ENCODE measurements at places on chromosomes 5 and 9. TPM values are rescaled to one million over a fixed set of nuclear protein-coding genes. Genes with fewer than 3 reads are reported as not detected.

Gene DCAF12
- polyA plus RNA-seq: 20.8 TPM

Gene GIN1
- polyA plus RNA-seq: 1.6 TPM

Gene NEURL1B
- 2.8 TPM for polyA plus RNA-seq

Gene PRLR
- polyA plus RNA-seq: 0.34 TPM

DNA sequence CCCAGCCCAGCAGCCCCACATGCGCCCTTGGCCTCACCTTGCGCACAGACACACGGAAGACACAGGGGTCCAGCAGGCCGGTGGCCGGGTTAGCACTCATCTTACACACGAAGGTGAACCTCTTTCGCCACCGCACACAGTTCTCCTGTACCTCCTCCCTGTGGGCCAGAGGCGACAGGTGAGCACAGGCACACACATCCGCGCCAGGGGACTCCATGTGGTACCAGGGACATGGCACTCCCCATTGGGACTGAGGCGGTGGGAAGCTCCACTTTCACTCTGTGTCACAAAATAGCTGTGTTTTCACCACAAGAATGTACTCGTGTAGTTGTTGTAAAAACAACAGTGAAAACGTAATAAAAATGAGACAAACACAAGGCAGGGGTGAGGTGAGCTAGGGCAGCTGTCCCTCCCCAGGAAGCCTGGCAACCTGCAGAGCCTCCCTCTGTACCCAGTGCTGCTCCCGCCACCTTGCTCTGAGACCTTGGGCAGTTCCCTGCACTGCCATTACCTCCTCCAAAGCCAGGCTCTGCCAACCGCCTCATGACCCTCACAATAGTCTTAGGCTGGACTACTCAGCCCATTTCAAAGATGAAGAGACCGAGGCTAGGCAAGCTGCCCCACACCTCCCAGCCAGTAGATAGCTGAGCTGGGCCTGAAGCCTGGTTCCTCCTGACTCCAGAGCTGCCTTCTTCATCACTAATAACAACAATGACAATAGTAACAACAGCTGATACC, 16.3 kb upstream of the DPM2 start:
- DNase-seq: no peak
- H3K27me3 ChIP-seq: no peaks in the 10 kb centered on the region
- no peak overlapping the region for H3K4me3 ChIP-seq
- H3K36me3 ChIP-seq: peaks cover 3% of the 10 kb centered on the region
- H3K4me1 ChIP-seq: no peaks in the 10 kb centered on the region

DNA sequence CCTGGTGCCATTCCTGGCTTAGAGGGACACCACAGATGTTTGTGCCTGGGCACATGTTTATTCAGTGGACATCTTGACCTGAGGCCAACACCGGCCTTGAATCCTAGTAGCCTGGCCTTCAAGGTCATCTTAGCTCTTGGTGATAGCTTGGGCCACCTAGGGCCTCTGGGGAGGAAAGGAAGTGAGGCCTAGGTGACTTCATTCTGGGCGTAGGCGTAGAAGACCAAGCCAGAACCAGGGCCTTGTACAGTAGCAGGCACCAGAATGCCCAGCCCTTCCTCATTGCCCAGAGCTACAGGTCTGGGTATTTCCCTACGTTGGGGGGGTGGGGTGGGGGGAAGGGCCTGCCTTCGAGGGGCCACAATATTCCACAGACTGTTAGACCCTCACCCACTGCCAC, 33.8 kb downstream of the WNK2 start:
- no peak for DNase-seq
- H3K4me1 ChIP-seq: peaks cover 23% of the 10 kb centered on the region
- no peak overlapping the region for H3K4me3 ChIP-seq
- H3K27ac ChIP-seq: no peak overlapping the region
- no peaks in the 10 kb centered on the region for H3K27me3 ChIP-seq

DNA sequence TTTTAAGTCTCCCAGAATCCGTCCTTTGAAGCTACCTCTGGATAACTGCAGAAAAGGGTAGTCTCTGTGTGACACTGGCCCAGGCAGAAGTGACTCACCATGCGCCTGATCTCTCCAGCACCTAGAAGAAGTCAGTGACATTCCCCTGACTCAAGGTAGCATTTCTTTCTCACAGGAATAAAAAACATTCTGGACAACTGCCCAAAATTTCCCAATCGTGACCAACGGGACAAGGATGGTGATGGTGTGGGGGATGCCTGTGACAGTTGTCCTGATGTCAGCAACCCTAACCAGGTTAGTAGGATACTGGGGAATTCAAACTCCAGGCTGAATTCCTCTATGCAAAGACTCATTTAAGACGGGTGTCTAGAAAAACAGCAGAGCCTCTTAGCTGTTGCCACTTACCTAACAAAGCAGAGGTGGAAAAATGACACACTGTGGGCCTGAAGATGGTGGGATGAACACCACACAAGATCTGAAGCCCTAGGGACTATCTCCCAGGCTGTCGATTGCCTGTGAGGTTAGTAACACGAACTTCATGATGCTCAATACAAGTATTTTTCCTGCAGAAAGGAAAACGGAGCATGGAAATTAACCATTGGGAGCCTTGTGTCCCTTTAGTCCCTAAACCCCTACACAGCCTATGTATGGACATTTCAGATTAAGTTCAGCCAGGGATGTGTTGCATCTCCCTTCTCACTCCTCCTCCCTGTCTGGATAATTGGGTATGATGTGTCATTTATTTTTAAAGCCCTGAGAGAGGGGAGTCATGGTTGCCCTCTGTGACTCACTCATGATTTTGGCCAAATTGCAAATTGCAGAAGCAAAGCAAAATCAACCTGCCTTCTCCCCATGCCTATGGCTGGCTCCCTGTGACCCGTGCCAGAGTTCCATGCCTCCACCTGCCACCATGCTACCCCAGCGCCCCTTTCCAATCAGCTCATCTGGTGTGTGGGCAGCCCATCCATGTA, 37.2 kb downstream of the THBS4 start:
- no peaks in the 10 kb centered on the region for H3K27me3 ChIP-seq
- no peak overlapping the region for H3K27ac ChIP-seq
- no peak for DNase-seq

DNA sequence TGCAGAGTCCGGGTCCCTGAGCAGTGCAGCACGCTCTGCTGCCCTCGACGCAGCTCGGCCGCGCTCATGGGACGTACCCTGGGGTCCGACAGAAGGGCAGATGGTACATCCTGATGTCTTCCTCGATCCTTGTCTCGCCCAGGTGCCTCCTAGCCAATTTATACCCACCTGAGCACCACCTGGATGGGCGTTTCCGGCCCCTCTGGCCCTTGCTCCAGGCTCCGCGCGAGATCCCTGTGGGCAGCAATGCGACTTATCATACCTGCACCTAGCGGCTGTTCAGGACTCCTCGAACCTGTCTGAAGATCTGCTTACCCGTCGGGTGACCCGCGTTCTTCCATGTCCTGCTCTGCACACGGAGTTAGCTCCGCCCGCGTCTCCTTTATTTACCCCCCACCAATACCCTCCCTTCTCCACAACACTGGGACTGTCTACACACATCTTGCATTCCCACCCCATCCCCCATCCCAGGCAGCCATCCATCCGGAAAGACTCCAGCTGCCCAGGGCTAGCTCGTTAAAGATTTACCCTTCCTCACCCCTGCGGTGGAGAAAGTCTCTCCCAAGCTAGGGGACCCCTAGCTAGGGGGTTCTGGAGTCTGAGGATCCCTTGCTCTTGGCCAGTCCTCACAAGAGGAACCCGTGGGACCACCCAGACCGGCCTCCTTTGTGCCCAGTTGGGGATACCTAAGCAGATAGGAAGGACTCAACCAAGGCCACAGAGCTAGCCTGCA, at the start of gene KIF12:
TSS of gene KIF12 (minus strand) at position 357 of the 733 bp plus-strand sequence. CDS start at position 341, 16 bp downstream.
- H3K4me3 ChIP-seq: peak within 1 kb of the TSS; percentile 46
- no peak within 1 kb of the TSS for H3K27ac ChIP-seq
- DNase-seq: no peak
- H3K4me1 ChIP-seq: peaks cover 9% of the 10 kb centered on the region

- no peaks in the 10 kb centered on the region for H3K4me1 ChIP-seq
- no peaks in the 10 kb centered on the region for H3K27me3 ChIP-seq
- no peak overlapping the region for H3K27ac ChIP-seq
- no peak for DNase-seq
Measured at GRCh38 chr5:75601996-75602395, 9.3 kb upstream of the ANKDD1B start.

GRCh38 chr5:137022725-137023124, 476.4 kb downstream of the SPOCK1 start:
- H3K4me1 ChIP-seq: peaks cover 2% of the 10 kb centered on the region
- no peaks in the 10 kb centered on the region for H3K36me3 ChIP-seq
- H3K27ac ChIP-seq: no peak overlapping the region

GRCh38 chr9:20394969-20395368, 227.3 kb downstream of the MLLT3 start:
- DNase-seq: no peak
- H3K4me3 ChIP-seq: no peak overlapping the region
- H3K4me1 ChIP-seq: no peaks in the 10 kb centered on the region
- no peak overlapping the region for H3K27ac ChIP-seq
- no peaks in the 10 kb centered on the region for H3K36me3 ChIP-seq

- no peaks in the 10 kb centered on the region for H3K4me1 ChIP-seq
- no peak for DNase-seq
- H3K27ac ChIP-seq: no peak overlapping the region
Measured at GRCh38 chr9:130970855-130971254, 31.8 kb upstream of the FIBCD1 start.

DNA sequence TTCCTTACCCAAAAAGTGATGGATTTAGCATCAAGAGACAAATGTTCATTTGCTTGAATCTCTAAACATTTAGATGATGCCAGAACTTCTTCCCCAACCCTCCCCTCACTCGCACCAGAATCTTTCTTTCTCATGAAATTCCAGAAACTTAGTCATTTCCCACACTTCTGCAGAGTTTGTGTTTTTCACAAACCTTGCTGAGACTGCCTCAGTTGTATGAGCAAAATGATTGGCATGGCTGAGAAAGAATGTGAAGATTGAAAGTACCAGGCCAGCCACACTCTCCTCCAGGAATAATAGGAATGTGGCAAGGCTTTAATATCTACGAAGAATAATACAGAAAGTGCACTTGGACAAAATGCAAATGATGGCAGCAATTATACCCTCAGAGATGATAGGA, 428.3 kb upstream of the CDH6 start:
- DNase-seq: no peak
- H3K36me3 ChIP-seq: no peaks in the 10 kb centered on the region
- no peak overlapping the region for H3K4me3 ChIP-seq
- no peak overlapping the region for H3K27ac ChIP-seq
- no peaks in the 10 kb centered on the region for H3K4me1 ChIP-seq

DNA sequence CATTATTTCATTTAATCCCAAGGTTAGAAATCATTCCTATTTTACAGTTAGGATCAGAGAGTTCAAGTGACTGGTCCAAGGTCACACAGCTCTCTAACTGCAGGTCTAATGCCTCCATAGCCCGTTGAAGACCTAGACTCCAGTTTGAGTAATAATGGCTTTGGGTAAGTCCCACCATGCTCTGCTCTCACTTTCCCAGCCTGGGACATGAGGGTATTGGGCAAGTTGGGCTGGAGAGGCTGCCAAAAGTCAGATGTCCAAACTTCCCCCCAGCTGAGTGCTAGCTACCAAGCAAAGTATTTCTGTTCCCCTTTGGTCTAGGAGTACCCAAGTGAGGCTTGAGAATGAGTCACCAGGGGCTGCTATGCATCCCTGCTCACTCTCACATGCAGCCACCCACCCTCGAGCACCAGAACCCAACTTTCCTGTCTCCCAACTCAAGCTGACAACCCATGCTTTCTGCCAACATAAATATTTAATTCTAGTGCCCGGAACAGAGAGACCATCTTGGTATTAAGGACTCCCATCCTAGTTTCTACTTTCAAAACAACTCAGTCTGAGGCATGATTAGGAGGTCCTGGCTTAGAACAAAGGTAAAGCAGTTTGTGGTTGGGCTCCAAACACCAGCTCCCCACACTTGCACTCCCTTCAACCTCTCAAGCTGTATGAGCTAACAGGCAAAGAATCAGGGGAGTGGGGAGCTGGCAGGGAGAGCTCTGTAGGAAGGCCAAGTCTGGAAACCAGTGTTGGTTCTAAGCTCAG, 236.5 kb upstream of the TRIM32 start:
- no peak overlapping the region for H3K4me3 ChIP-seq
- H3K27me3 ChIP-seq: no peaks in the 10 kb centered on the region
- no peaks in the 10 kb centered on the region for H3K36me3 ChIP-seq

DNA sequence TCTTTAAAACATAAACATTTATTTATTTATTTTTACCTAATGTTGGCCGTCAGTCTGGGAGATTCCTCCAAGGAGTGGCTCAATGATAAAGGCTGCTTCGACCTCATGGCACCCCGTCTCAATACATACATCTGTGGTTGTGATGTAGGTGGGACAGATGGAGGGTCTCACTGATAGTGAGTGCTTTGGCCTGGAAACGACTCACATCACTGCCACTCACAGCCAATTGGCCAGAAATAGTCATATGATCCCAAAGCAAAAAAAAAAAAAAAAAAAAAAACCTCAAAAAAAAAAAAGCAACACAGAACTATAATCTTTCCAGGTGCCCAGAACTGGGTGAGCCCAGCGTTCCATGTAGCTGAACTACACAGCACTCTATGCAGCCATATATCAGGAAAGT, 125.4 kb downstream of the PSAT1 start:
- no peaks in the 10 kb centered on the region for H3K36me3 ChIP-seq
- H3K27me3 ChIP-seq: no peaks in the 10 kb centered on the region
- H3K27ac ChIP-seq: no peak overlapping the region
- no peak overlapping the region for H3K4me3 ChIP-seq
- no peaks in the 10 kb centered on the region for H3K4me1 ChIP-seq
- DNase-seq: no peak

GRCh38 chr5:43514816-43515677, at the start of gene C5orf34:
Gene C5orf34, minus strand, starts transcription at chr5:43515148. Its CDS starts 5,809 bp downstream, at chr5:43509339.
- H3K27ac ChIP-seq: peak within 1 kb of the TSS; percentile 91
- no peaks in the 10 kb centered on the region for H3K27me3 ChIP-seq
- no peaks in the 10 kb centered on the region for H3K4me1 ChIP-seq
- peak within 1 kb of the TSS; percentile 76 for H3K4me3 ChIP-seq
- DNase-seq: peak; percentile 96

DNA sequence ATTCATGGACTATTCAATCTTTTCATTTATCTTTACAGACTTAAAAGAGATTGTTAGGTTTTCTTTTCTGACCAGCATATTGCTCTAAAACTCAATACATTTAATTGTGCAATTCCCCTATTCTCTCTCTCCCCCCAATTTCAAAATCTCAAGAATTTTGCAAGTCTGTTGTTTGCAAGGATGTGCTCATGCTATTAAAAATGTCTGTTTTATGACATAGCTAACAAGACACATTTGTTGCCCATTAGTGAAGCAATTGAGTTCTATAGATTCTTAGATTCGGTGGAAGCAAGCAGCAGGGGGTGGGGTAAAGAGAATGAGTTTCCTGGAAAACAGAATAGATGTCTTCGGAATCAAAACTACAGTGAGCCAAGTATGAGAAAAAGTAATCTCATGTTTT, 8.5 kb upstream of the CSNK1A1 start:
- H3K27me3 ChIP-seq: no peaks in the 10 kb centered on the region
- H3K4me1 ChIP-seq: peaks cover 28% of the 10 kb centered on the region
- H3K36me3 ChIP-seq: no peaks in the 10 kb centered on the region
- no peak overlapping the region for H3K4me3 ChIP-seq
- DNase-seq: no peak

GRCh38 chr5:176152191-176152929, 85.9 kb upstream of the SIMC1 start:
- no peaks in the 10 kb centered on the region for H3K36me3 ChIP-seq
- H3K27me3 ChIP-seq: no peaks in the 10 kb centered on the region
- H3K4me3 ChIP-seq: no peak overlapping the region
- peaks cover 31% of the 10 kb centered on the region for H3K4me1 ChIP-seq
- peak; percentile 37 for DNase-seq

- H3K4me1 ChIP-seq: no peaks in the 10 kb centered on the region
- DNase-seq: no peak
- no peak overlapping the region for H3K4me3 ChIP-seq
- H3K27me3 ChIP-seq: no peaks in the 10 kb centered on the region
Measured at GRCh38 chr5:123483446-123484077, 28.4 kb upstream of the CSNK1G3 start.

Measured in SK-N-SH (cell line).